Activated naive CD8-positive, alpha-beta T cell treated with anti-CD3 and anti-CD28 coated beads, Interleukin-2, amount 10 ng/mL, durations not matched to agents 7 days and 5 days (primary cell): ENCODE measurements at places on chromosomes 12 and 14. TPM values are rescaled to one million over a fixed set of nuclear protein-coding genes. Genes with fewer than 3 reads are reported as not detected.

DNA sequence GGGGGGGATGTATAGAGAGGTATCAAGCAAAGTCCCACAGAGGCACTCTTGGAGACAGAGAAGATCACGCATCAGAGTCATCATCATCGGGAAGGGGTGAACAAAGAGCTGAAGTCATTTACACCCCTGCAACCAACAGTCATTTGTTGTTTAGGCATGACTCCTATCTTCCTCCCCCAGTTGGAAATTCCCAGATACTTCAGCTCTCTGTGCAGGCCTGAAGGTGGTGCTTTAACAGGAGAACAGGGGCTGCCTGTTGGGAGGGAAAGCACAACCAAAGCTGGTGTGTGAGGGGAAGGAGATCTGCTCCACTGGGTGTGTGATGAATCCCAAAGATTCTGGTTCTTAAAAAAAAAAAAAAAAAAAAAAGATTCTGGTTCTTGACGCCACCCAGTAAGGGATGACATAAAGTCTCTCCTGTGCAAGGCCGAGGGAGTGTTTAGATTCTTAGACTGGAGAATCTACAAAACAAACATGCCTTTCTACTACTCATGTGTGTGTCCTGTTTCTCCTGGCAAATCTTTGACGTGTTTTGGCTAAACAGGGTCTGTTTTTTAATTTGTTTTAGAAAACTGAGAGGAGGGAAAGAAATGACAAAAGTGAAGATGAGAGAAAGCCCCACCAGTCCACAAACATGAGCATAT lies 121.0 kb upstream of the ARHGAP5 start:
- no peaks in the 10 kb centered on the region for H3K4me1 ChIP-seq
- no peak for DNase-seq
- H3K27ac ChIP-seq, result no peak overlapping the region
- no peaks in the 10 kb centered on the region for H3K36me3 ChIP-seq
- no peak overlapping the region for H3K4me3 ChIP-seq

- H3K27me3 ChIP-seq, result no peaks in the 10 kb centered on the region
- no peak overlapping the region for H3K4me3 ChIP-seq
- H3K4me1 ChIP-seq, result no peaks in the 10 kb centered on the region
- no peak for DNase-seq
Observed at GRCh38 chr12:126019385-126019784, 954.1 kb downstream of the AACS start.

- no peaks in the 10 kb centered on the region for H3K36me3 ChIP-seq
- no peak overlapping the region for H3K27ac ChIP-seq
- peaks cover 15% of the 10 kb centered on the region for H3K27me3 ChIP-seq
- DNase-seq, result no peak
Observed at GRCh38 chr12:65902500-65902899, 78.2 kb downstream of the HMGA2 start.

DNA sequence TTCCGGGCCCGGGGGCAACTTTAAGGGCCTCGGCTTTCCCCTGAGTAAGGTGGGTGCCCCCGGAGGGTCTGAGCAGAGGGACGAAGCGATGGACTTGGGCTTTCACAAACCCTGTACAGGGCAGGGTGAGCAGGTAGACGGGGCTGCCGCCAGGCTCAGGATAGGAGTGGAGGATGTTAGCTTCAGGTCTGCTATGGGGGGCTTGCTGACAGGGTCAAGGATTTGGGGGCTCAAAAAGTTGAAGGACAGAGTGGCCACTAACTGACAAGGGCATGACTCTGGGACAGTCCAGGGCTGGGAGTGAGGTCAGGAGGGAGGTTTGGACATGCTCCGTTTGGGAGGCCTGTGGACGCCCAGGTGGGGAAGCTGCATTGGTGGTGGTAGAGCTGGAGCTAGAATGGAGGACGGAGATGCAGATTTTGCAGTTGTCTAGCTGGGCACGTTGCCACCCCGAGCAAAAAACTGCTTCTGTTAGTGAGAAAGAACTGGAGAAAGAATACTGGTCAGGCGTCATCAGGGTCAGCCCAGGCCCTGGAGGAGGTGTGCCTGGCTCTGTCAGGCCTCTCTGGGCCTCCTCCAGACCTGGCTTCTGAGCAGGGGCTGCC lies 113.3 kb downstream of the ADGRD1 start:
- DNase-seq, result no peak
- H3K4me1 ChIP-seq, result no peaks in the 10 kb centered on the region
- H3K27ac ChIP-seq, result no peak overlapping the region
- H3K36me3 ChIP-seq, result no peaks in the 10 kb centered on the region
- no peak overlapping the region for H3K4me3 ChIP-seq

GRCh38 chr12:5621329-5621728 lies 189.4 kb downstream of the NTF3 start:
- no peak for DNase-seq
- H3K27ac ChIP-seq, result no peak overlapping the region
- H3K4me3 ChIP-seq, result no peak overlapping the region
- H3K4me1 ChIP-seq, result peaks cover 3% of the 10 kb centered on the region

DNA sequence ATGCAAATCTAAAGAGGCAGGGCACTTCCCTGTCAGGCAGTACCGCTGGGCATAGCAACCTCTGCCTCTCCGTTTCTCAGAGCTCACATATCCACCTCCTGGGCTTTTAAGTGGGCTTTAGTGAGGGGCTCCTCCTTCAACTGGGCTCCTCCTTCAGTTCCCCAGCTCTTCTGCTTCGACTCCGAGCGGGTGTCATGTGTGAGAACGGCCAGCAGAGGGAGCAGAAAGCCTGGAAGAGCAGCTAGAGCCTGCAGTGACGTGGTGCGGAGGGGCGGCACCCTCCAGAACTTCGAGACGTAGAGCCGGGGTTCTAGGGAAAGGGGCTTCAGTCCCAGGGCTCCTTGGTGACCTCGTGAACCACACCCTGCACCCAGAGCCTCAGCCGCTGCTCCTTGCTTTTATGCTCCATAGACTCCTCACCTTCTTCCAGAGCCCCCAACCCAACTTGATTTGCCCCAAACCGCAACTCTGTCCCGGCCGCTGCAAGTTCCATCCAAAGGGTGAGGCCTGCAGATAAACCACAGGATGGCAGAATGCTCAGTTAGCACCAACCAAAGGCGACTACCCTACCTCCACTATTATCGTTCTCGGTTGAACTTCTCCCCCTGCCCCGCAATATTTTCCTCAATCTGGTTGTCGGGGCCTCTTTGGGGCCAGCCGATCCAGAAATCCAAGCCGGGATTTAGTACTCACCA lies 383 bp upstream of the GLI1 start:
- DNase-seq, result peak; percentile 92
- H3K27me3 ChIP-seq, result peaks cover 11% of the 10 kb centered on the region
- H3K36me3 ChIP-seq, result no peaks in the 10 kb centered on the region
- peak overlapping the region; percentile 92 for H3K4me3 ChIP-seq
- H3K27ac ChIP-seq, result peak overlapping the region; percentile 95

GRCh38 chr12:61538951-61539350 lies 721.3 kb upstream of the USP15 start:
- H3K27ac ChIP-seq, result no peak overlapping the region
- no peak for DNase-seq
- H3K4me3 ChIP-seq, result no peak overlapping the region
- H3K27me3 ChIP-seq, result no peaks in the 10 kb centered on the region
- no peaks in the 10 kb centered on the region for H3K36me3 ChIP-seq

DNA sequence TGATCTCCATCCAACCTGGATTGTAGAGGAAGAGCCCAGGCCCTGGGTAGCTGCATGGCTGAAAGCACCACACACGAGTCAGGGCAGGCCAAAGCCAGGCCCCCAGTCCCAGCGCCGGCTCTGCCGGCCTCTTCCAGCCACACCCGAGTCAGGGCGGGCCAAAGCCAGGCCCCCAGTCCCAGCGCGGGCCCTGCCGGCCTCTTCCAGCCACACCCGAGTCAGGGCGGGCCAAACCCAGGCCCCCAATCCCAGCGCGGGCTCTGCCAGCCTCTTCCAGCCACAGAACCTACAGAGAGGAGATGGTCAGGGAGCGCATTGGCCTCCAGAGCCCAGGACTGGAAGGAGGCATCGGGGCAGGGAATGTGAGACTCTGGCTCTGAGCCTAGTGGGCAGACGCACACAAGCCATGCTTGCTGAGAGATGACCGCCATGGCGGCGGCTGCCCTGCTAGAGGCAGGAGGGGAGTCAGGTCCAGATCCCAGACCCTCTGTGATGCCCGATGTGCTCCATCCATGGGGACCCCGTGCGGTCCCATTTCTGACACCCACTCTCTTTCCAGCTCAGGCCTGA lies 30.2 kb downstream of the BEGAIN start:
- no peaks in the 10 kb centered on the region for H3K27me3 ChIP-seq
- H3K36me3 ChIP-seq, result no peaks in the 10 kb centered on the region

DNA sequence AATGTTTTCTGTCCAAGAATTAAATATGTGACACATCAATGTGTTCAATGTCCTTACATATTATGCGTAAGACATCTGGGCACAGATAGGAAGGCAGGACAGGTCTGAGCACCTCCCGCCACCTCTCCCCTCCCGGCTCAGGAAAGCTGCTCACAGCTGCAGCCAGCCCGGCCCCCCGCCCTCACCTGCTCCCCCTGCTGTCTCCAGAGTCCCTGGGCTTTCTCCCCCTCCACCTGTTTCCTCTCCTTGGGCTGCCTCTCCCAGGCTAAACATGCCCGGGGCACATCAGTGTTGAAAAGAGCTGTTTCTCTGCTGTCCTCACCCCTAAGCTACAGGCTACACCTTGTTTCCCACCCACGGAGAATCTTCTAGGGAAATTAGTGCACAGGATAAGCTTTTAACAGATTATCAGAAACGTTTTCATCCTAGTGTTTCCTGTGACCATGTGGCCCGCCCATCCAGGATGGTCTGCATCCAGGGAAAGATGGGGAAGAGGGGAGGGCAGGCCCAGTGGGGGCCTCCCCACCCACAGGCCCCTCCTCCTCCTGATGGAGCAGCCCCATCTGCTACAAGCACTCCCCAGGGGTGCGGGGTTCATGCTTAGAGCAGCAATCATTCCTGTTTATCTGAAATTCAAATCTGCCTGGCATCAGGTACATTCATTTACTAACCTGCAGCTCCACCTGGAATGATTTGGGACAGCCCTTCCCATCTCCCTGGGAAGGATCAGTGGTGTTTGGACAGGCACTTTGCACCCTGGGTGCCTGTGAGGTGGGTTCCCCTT lies 273.8 kb upstream of the SFSWAP start:
- no peak for DNase-seq
- peaks cover 10% of the 10 kb centered on the region for H3K27me3 ChIP-seq

DNA sequence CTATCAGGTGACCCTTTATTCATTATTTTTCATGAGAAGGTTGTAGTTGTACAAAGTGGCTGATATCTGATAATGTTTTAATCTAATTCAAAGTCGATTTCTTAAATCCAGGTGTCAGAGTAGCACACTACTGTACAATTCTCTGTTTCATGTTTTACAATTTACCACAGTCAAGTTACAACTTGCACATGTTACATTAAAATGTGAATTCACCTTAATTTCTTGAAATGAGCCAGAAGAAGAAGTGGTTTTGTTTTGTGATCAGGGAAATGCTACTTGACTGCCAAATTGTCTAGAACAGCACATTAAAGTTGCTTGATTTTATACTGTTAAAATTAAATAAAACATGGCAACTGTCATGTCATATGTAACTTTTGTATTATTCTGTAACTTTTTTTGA lies 23.2 kb downstream of the LRRK2 start:
- H3K27me3 ChIP-seq, result peaks cover 3% of the 10 kb centered on the region
- no peak overlapping the region for H3K27ac ChIP-seq
- no peak for DNase-seq

- H3K27ac ChIP-seq, result no peak within 1 kb of the TSS
- no peak within 1 kb of the TSS for H3K4me3 ChIP-seq
- peaks cover 2% of the 10 kb centered on the region for H3K36me3 ChIP-seq
- DNase-seq, result no peak
Observed at GRCh38 chr12:16606117-16606200, at the start of gene LMO3. Gene LMO3, minus strand, starts transcription at chr12:16606162. Its CDS starts 5,302 bp downstream, at chr12:16600860.

- peaks cover under 1% of the 10 kb centered on the region for H3K4me1 ChIP-seq
- no peaks in the 10 kb centered on the region for H3K27me3 ChIP-seq
- no peak overlapping the region for H3K4me3 ChIP-seq
- H3K36me3 ChIP-seq, result peaks cover 49% of the 10 kb centered on the region
- H3K27ac ChIP-seq, result no peak overlapping the region
Observed at GRCh38 chr12:89603678-89604077, 77.8 kb upstream of the POC1B start.

DNA sequence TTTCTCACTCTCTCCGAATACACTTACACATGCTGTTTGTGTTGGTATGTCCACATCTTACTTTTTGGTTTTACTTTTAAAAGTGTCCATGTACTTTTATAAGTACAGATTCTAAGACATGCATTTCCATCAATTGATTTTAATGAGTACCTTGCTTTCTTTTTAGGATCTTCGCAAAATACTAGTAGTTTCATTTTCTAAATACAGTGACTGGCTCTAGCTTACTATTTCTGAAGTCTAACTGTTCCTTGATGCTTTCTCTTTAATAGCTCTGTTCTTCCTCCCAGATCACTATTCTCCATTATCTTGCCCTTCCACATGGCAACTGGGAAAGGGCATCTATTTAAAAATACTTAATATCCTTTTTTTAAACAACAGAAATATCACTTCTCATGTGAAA lies 164.1 kb downstream of the KITLG start:
- no peak for DNase-seq
- no peaks in the 10 kb centered on the region for H3K36me3 ChIP-seq
- H3K27ac ChIP-seq, result no peak overlapping the region
- H3K4me1 ChIP-seq, result no peaks in the 10 kb centered on the region

GRCh38 chr14:25298238-25298637 lies 248.3 kb upstream of the STXBP6 start:
- no peak for DNase-seq
- H3K4me3 ChIP-seq, result no peak overlapping the region
- no peak overlapping the region for H3K27ac ChIP-seq
- no peaks in the 10 kb centered on the region for H3K27me3 ChIP-seq
- no peaks in the 10 kb centered on the region for H3K4me1 ChIP-seq

DNA sequence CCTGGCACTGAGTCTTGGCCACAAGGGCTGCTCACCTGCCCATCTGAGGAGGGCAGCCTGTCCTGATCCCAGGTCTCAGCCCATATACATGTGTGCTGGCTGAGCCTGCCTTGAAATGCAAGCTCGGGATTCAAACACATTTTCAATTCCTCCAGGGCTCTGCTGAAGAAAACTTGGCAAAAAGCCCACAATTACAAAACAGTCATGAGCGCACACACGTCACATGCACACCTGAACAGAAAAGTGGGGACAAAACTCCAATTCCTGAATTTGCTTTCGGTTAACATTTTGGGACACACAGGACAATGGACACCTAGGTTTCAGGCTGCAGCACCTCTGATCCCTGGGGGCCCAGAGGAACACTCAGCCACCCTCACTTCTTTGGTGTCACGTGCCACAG lies 113.9 kb downstream of the RBM19 start:
- no peak overlapping the region for H3K27ac ChIP-seq
- H3K27me3 ChIP-seq, result no peaks in the 10 kb centered on the region
- no peak overlapping the region for H3K4me3 ChIP-seq
- H3K4me1 ChIP-seq, result no peaks in the 10 kb centered on the region
- DNase-seq, result no peak
- H3K36me3 ChIP-seq, result no peaks in the 10 kb centered on the region

- H3K36me3 ChIP-seq, result no peaks in the 10 kb centered on the region
- peak; percentile 29 for DNase-seq
- H3K4me1 ChIP-seq, result peaks cover 5% of the 10 kb centered on the region
- no peak overlapping the region for H3K4me3 ChIP-seq
- no peaks in the 10 kb centered on the region for H3K27me3 ChIP-seq
Observed at GRCh38 chr12:81992461-81992860, 233.3 kb upstream of the PPFIA2 start.

GRCh38 chr12:130574402-130574801 lies 141.7 kb downstream of the RIMBP2 start:
- no peaks in the 10 kb centered on the region for H3K36me3 ChIP-seq
- H3K27ac ChIP-seq, result no peak overlapping the region
- no peaks in the 10 kb centered on the region for H3K4me1 ChIP-seq
- H3K4me3 ChIP-seq, result no peak overlapping the region

Gene DLK1
- total RNA-seq, result not detected

Gene CRIP2
- total RNA-seq, result 1.2 TPM

Gene PRB2
- not detected for total RNA-seq

Gene GRIP1
- total RNA-seq, result 1.8 TPM

Gene APOF
- total RNA-seq, result not detected

Gene MYF6
- total RNA-seq, result not detected

Gene GPR137C
- 0.45 TPM for total RNA-seq
